Pancreas (tissue), 10 donors: ENCODE measurements at places on chromosomes 6 and 20.

DNA sequence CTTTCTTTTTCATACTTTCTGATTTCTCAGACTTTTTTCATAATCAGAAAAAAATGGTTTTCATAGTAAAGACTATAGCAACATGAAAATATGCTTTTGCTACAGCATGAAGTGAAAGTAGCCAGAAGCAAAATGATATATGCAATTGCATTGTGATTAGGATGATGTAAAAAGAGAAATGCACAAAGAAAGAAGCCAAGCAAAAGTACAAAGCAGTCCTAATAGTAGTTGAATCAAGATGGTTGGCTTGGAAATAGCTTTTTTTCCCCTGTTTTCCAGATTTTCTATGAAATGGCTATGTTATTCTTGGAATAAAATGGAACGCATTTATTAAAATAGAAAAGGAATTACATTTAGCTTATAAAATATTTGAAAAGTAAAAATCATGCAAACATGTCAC is 77.3 kb downstream of the SEL1L2 start:
- DNase-seq: no peak

GRCh38 chr20:22232473-22232872 is 351.9 kb downstream of the FOXA2 start:
- DNase-seq: no peak

DNA sequence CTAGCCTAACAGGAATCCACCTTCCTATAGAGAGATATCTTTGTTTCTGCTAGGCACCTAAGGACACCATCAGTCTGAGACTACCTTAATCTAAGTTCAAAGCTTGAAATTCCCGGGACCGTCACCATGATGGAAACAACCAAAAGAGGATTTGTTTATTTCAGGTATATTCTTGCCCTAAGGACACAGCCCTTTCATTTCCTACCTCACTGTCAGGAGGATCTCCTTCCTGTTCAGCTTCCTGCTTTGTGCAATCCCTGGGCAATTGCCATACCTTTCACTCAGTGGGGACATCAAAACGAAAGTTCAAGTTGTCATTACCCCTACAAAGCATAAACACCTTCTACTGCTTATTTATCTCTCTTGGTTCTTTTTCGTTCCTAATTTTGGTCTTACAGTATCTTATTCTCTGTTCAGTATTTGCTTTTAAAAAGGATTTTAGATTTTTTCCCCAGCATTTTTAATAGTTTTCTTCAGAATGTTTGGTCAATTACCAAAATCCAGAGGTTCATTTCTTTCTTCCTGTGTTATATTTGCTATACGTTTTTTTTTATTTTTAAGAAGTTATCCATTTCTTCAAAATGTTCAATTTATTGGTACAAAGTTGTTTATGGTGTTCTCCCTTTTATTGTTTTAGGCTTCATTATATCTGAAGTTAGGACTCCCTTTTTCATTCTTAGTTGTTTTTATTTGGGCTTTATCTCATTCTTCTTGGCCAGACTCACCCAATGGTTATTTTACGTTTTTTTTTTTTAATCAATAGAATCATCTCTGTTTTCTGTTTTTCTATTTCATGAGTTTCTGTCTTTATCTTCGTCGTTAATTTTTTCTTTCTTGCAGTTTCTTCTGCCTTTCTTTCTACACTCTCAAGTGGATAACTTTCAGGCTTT is 13.0 kb upstream of the TBPL1 start:
- DNase-seq: no peak

DNA sequence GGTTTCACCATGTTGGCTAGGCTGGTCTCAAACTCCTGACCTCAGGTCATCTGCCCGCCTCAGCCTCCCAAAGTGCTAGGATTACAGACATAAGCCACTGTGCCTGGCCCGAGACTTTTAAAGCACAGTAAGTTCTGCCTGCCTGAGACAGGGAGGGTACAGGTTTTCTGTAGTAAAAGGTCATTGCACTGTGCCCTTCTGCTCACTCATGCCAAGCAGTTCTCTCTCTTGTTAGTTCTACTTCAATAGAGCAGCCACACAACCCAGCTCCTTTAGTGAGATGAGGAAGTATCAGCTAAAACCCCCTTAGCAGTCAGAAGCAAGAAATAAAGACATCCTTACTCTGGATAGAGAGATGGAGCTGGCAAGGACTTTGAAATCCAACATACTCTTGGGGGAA is 52.4 kb upstream of the ARMH2 start:
- DNase-seq: no peak

DNA sequence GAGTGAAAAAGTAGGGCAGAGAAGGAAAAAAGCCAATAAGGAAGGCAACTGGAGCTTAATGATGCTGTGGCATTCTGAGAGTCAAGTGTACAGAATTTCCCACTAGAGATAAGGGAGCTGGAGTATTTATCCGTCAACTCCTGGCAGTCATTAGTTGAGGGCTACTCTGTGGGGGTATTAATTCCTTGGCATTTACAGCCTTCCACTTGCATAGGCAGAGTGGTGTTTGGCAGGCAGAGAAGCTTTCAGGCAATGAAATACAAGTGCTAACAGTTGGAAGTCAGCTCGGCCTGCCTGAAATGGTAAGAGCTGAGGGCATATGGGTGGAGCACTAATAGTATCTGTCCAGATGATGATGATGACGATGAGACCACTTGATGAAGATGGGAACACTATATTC is 207.3 kb upstream of the FLRT3 start:
- no peak for DNase-seq

GRCh38 chr6:44074439-44074812 is 52.8 kb downstream of the MRPL14 start:
- peak; percentile 69 for DNase-seq

DNA sequence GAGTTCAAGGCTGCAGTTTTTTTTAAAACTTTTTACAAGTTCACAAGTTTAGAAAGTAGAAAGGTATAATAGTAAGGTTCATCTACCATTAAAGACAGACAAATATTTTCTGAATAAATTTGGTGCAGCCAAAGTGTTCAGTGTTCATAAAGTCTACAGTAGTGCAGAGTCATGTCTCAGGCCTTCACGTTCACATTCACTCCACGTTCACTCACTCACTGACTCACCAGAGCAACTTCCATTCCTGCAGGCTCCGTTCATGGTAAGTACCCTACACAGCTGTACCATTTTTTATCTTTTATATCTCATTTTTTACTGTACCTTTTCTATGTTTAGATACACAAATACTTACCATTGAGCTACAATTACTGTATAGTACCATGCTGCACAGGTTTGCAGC is 67.6 kb downstream of the B4GALT5 start:
- DNase-seq: no peak

- DNase-seq: no peak
Measured at GRCh38 chr20:34337544-34337943, 25.5 kb upstream of the ITCH start.

- no peak for DNase-seq
Measured at GRCh38 chr6:157976345-157977175, 5.1 kb upstream of the SYNJ2 start.

GRCh38 chr6:152173321-152173720 is 365.8 kb downstream of the ESR1 start:
- no peak for DNase-seq

- DNase-seq: no peak
Measured at GRCh38 chr6:105566503-105566902, 163.6 kb upstream of the PREP start.

DNA sequence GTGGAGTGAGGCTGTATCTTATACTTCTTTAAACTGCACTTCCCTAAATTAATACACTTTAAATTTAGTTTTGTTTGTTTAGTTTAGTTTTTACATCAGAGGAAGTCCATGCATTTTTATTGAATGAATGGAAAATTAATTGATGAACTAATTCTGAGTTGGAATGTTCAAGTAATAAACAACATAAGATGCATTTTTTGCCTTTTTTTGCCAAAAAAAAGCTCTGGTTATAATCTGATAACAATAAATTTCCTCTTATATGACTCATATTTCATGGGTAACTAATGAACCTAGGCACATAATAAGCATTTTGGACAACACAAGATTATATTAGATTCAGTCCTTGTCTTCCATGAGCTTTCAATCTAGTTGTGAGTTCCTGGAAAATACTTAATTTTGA is 323.1 kb downstream of the CENPW start:
- no peak for DNase-seq

- DNase-seq: no peak
Measured at GRCh38 chr6:41836660-41837052, 49.2 kb downstream of the TOMM6 start.

DNA sequence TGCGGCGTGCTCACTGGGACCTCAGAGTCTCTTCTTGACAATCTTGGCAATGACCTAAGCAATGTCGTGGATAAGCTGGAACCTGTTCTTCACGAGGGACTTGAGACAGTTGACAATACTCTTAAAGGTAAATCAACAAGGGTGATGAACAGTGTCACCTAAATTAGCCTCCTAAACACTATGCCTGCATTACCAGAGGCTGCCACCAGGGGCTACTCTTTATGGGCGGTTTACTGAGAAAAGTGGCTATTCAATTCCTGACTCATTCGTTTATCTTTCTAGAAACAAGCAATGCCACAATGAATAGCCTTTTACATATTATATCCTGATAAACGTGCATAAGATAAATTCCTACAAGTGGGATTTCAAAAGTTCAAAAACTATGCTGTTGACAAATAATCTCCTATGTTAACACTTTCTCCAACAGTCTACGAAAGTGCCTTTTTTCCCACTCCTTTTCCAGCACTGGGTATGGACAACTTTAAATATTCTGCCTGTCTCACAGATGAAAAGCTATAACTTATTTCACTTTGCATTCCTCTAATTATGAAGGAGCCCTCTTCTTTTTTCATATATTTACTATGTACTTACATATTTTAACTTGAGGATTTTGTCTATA is 1.3 kb downstream of the BPIFA2 start:
- DNase-seq: no peak
